ENCODE measurements at places on chromosomes 7 and 10.

- no peak for DNase-seq
Observed at GRCh38 chr10:75407713-75408508, 6.3 kb upstream of the ZNF503 start.

DNA sequence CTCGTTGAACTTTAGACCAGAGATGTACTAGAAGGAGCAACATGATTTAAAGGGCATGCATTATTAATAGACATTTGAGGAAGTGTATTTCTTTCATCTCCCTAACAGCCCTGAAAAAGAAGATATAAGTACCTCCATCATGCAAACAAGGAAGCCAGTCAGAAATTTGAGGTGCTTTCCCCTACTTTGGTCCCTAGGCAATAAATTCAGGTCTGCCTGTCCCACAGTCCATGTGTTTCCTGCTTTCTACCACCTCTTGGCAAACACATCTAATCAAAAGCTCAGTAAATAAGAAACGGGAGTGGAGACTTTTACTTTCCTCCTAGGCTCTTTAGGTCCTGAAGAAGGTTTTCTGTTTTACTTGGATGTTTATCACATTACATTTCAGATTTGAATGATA, 5.2 kb upstream of the SEMA3C start:
- no peak for DNase-seq

DNA sequence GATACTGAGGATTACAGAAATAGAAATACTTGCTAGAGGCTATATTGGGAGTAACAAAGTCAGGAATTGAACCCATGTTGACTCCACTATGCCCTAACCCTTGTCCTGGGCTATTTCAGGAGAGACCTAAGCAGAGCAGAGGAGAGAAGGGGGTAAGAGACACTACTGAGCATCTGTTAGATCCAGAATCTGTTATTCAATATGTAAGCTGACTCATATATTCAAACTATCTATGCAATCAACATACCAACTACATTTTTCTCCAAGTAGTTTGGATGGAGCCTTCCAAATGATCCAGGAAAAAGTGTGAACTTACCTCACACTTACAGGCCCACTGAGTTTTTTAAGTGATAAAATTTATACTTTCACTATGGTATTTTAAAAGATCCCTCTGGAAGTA, 216.1 kb downstream of the IMMP2L start:
- DNase-seq, result no peak

- DNase-seq, result no peak
Observed at GRCh38 chr7:67470256-67470751, 473.7 kb downstream of the TYW1 start.

DNA sequence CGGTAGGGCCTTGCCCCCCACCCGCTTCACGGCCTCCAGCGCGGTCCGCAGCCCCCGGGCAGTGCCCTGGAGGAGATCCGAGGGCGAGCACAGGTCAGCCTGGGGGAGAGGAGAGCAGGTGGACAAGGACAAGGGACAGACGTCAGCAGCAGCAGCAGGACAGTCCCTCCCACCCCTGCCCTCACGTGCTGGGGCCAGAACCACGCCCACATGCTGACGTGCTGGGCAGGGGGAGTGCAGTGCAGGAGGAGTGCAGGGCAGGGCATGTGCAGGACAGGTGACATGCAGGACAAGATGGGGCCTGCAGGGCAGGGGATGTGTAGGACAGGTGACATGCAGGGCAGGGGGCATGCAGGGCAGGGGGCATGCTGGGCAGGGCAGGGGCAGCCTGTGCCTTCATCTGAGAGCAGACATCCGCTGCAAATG, 1.5 kb upstream of the SAP25 start:
- no peak for DNase-seq
